A549 treated with AZD2906 at 1 μM for 4 hours (cell line): ENCODE measurements at places on chromosomes 2 and 18. TPM values are rescaled to one million over a fixed set of nuclear protein-coding genes. Genes with fewer than 3 reads are reported as not detected.

Gene OSR1
- total RNA-seq, result 7.3 to 9.7 TPM (median 7.4 TPM) in 5 replicates

Gene RASGRP3
- 0.58 to 0.98 TPM (median 0.72 TPM) in 5 replicates for total RNA-seq

Gene INPP1
- 34.0 to 45.3 TPM (median 40.9 TPM) in 5 replicates for total RNA-seq

Gene RESP18
- total RNA-seq, result not detected in 5 replicates

Gene THADA
- total RNA-seq, result 16.6 to 25.2 TPM (median 21.6 TPM) in 5 replicates

Gene DLX2
- 0.44 to 1.1 TPM (median 0.49 TPM) in 5 replicates for total RNA-seq

Gene IL36RN
- total RNA-seq, result 0.02 to 0.11 TPM (median 0.02 TPM) in 3 of 5 replicates, not detected in the others

Gene ALK
- total RNA-seq, result not detected in 5 replicates

Gene ELOA2
- not detected in 5 replicates for total RNA-seq

Gene FAM237A
- total RNA-seq, result not detected in 5 replicates

Gene MROH2A
- total RNA-seq, result 0.11 to 0.23 TPM (median 0.18 TPM) in 4 of 5 replicates, not detected in the other

Gene TUBA3E
- total RNA-seq, result 5.2 to 8.8 TPM (median 6.9 TPM) in 5 replicates

Gene CCNT2
- 8.2 to 10.2 TPM (median 8.7 TPM) in 5 replicates for total RNA-seq

Gene ARHGEF4
- 10.2 to 11.8 TPM (median 11.0 TPM) in 5 replicates for total RNA-seq

Gene BCL11A
- total RNA-seq, result 0.01 to 0.11 TPM (median 0.09 TPM) in 5 replicates

Gene TOGARAM2
- 0.05 to 0.52 TPM (median 0.20 TPM) in 5 replicates for total RNA-seq

Gene LYG1
- total RNA-seq, result 1.0 to 2.2 TPM (median 1.7 TPM) in 5 replicates

Gene FTCDNL1
- 1.9 to 3.0 TPM (median 2.6 TPM) in 5 replicates for total RNA-seq

Gene ASPRV1
- 0.20 to 0.38 TPM (median 0.25 TPM) in 5 replicates for total RNA-seq

Gene PAIP2B
- 0.20 to 0.27 TPM (median 0.23 TPM) in 5 replicates for total RNA-seq

Gene OR6B2
- not detected in 5 replicates for total RNA-seq

Gene FSHR
- total RNA-seq, result not detected in 5 replicates

Gene NYAP2
- 0.02 TPM in 2 of 5 replicates, not detected in the others for total RNA-seq

Gene SLC14A1
- 0.14 TPM in 1 of 5 replicates, not detected in the others for total RNA-seq

Gene MRPL33
- 314 to 497 TPM (median 353 TPM) in 5 replicates for total RNA-seq

Gene SLC19A3
- 1.6 to 3.1 TPM (median 2.8 TPM) in 5 replicates for total RNA-seq

Gene GAREM2
- 6.1 to 8.0 TPM (median 7.4 TPM) in 5 replicates for total RNA-seq

Gene IL1R1
- total RNA-seq, result 40.1 to 55.7 TPM (median 47.1 TPM) in 5 replicates

Gene PLEK
- total RNA-seq, result not detected in 5 replicates

Gene HOXD13
- total RNA-seq, result 0.07 to 0.27 TPM (median 0.18 TPM) in 5 replicates

Gene XIRP2
- total RNA-seq, result not detected in 5 replicates

Gene OTOS
- total RNA-seq, result 0.20 TPM in 1 of 5 replicates, not detected in the others
